ENCODE measurements at places on chromosomes 6 and 20.

GRCh38 chr6:18277237-18278006 is 13.1 kb upstream of the DEK start:
- DNase-seq: no peak

DNA sequence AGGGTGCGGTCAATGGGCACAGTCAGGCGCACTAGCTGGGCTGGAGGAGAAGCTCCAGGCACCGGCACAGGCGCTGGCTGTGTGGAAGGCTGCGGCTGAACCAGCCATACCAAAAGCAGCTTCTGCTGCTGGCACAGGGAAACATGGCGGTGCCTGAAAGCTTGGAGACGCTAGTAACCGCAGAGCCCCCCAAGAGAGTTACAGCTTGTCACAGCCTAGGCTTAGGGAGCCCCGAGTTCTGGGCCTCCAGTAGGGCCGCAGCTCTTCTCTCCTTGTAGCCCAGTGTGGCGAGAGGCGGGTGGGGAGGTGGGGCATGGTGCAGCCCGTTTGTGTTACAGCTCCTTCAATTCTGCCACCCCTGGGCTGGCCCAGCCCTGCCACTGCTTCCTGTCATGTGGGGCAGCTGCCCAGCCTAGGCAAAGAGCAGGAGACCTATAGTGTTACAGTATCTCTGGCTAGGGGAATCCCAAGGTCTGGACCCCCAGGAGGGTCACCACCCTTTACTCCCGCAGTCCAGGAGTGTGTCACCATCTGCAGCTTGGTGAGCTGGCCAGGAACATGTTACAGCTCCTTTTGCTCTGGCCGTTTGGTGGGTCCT is 58.6 kb upstream of the MANEA start:
- no peak for DNase-seq

DNA sequence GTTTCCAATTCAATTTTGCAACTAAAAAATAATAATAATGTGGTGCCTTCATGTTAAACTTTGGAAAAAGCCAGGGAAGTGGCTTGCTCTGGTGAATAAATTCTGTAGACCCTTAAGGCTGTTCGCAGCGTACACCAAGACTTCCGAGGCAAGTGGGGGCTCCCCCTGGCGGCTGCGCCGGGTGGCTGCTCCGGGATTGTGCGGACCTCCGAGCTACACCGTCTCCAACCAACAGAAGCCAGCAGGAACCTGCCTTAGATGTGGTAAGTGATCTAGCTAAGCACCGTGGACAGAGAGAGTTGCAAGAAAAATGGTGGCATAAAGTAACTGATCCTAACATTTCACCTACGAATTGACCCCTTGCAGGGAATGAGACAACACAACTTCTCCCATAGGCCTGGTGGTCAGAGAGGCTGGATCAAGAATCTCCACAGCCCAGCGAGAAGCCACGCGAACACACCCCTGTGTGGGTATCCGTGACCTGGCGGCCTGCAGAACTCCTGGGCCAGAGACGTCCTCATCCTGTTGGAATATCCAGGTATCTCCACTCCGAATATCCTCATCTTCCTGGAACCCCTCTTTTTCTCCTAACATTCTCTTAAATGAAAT is 69.6 kb downstream of the TBXT start:
- peak; percentile 65 for DNase-seq

GRCh38 chr6:107439406-107439805 is 20.0 kb downstream of the PDSS2 start:
- no peak for DNase-seq

DNA sequence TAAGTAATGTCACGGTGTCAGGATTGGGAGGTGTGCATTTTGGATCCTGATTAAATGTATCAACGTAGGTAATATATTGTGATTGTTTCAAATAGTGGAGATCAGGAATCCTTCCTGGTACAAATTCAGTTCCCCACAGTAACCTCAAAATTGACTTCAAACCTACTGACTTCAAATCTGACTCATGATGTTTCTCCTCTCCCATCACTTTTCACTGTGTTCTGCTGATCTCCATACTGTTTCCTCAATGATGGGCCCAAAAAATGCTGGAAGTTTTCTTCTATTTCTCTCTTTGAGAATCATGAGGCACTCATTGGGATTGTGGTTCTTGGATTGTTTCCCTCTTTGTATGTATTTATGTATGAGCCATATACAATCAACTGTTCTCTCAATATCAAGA is 35.9 kb downstream of the LAMA2 start:
- no peak for DNase-seq

GRCh38 chr20:53040693-53041589 is 68.8 kb downstream of the TSHZ2 start:
- no peak for DNase-seq
